ENCODE measurements at places on chromosomes 2 and 18.

- no peak for DNase-seq
These were observed at the start of gene PIEZO2 for GRCh38 chr18:11149441-11150270. Gene PIEZO2, minus strand, starts transcription at chr18:11149569. Its CDS starts 981 bp downstream, at chr18:11148588.

DNA sequence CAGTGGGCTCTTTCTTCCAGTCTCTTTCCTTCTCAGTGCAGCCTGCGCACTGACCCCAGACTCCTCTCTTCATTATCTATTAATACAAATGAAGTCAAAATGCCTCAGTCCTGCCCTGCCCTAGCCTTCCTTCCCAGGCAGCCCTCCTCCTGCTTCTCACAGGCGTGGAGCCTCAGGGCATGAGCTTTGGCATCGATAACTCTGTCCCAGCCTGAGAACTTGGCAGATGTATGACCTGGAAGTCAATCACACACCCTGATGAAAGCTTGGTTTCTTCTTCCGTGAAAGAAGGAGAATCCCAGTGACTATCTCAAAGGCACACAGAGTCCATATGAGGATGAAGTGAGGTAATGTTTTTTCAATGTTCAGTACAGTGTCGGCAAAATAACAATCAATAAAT lies 600.7 kb upstream of the ID2 start:
- no peak for DNase-seq

GRCh38 chr2:167127135-167127534 lies 238.9 kb downstream of the XIRP2 start:
- no peak for DNase-seq

DNA sequence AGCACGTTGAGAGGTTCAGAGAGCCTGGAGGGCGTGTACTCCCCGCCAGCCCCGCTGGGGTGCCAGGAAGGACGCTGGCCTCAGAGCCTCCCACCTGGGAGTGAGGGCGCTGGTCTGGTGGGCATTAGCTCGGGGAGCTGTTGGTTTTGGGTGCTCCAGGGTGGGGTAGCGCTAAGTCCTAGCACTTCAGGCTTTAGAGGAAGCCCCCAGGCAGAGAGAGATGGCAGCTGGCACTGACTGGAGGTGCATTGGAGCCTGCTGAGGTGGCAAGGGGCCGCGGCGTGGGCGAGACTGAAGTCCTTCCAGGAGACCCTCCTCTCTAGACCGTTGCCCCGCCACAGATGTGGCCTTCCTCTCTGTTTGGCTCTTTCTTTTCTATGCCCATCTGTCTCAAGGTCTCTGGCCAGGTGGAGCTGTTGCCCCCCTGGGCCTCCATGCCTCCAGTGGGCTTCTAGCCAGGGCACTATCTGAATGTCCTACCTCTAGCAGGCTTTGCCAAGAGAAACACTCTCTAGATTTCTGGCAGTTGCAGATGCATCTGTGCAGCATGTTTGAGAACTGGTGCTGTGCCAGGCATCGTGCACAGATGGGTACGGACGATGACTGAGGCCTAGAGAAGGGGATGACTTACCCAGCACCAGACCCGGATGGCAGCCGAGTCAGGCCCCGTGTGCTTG lies 6.6 kb downstream of the CAPN10 start:
- DNase-seq = no peak

- DNase-seq = no peak
These were observed 128.6 kb upstream of the NYAP2 start for GRCh38 chr2:225270861-225271260.

Measured in stimulated activated CD8-positive, alpha-beta memory T cell treated with anti-CD3 and anti-CD28 coated beads, Interleukin-2, amount 100 ng/mL, for 1 hour (primary cell).